Cardiac muscle cell (in vitro differentiated cells and primary cell): ENCODE measurements at places on chromosomes 16 and 17. TPM values are rescaled to one million over a fixed set of nuclear protein-coding genes. Genes with fewer than 3 reads are reported as not detected.

The KRT16 gene
- polyA plus RNA-seq = 0.16 TPM in 1 of 2 replicates, not detected in the other

The AANAT gene
- 2.1 TPM in 1 of 2 replicates, not detected in the other for polyA plus RNA-seq

The ATP2A1 gene
- polyA plus RNA-seq = 2.6 and 5.0 TPM in 2 replicates

The RGS11 gene
- 12.0 and 17.0 TPM in 2 replicates for polyA plus RNA-seq

The EEF2K gene
- 16.1 and 18.6 TPM in 2 replicates for polyA plus RNA-seq

The CCL13 gene
- polyA plus RNA-seq = not detected in 2 replicates

The CCL2 gene
- 0.41 and 0.77 TPM in 2 replicates for polyA plus RNA-seq

The CCNF gene
- 9.2 and 48.2 TPM in 2 replicates for polyA plus RNA-seq
